ENCODE measurements at places on chromosomes 3 and 15.

- no peak for DNase-seq
Observed at GRCh38 chr15:39075311-39075710, 505.6 kb upstream of the THBS1 start.

DNA sequence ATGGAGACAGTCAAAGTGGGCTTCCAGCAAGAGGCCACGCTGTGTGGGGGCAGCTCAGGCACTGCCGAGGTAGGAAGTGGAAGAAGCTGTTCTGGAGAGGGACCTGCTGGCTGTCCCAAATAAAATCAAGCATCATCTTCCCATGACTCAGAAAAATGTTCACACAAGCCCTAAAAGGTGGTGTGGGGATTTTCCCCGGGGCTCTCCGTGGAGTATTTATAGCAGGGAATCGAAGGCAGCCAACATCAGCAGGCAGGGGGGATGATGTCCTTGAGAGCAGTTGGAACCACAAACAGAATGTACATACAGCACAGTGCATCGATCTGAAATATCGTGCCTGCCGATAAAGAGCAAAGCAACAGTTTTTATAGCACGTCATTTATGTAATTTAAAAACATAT lies 27.6 kb downstream of the PRR23E start:
- DNase-seq = no peak

DNA sequence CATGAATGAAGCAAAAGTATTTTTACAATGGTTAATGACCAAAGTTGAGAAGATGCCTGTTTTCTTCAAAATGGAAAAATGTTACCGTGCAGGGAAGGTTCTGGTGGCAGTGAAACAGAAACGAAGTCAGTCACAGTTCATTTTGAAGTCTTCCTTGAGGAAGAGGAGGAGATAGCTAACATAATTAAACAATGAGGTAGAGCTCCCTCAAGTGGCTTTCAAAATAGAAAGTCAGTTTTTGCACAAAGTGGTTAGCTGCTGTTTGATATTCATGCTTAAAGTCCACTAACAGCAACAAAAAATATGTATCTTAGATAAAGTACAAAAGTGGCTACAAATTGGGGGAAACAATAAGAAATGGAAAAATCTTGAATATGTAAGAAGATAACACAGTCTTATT lies 87.3 kb downstream of the TFG start:
- DNase-seq = no peak

- DNase-seq = no peak
Observed at GRCh38 chr15:75841626-75842025, 1.6 kb upstream of the UBE2Q2 start.

DNA sequence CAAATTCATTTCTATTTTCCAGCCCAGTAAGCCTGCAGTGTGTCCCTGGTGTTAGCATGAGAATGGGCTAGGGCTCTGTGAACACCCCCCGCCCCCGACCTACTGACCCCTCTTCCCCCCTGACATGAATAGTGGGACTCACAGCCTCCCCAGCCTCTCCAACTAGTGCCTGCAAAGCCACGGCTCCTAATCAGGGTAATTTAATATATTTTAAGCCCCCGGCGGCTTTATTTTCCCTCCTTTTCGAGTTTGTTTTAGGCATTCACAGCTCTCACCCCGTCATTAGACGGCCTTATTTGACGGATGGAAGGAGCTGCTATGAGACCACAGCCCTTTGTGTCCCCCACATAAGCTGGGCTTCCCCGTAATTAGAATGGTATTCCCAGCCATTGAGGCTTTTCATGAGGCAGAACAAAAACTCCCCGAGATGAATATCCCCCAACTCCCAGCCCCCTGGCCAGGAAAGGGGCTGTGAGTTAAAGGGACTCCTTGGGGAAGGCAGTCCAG lies 78.3 kb upstream of the POLG start:
- no peak for DNase-seq

DNA sequence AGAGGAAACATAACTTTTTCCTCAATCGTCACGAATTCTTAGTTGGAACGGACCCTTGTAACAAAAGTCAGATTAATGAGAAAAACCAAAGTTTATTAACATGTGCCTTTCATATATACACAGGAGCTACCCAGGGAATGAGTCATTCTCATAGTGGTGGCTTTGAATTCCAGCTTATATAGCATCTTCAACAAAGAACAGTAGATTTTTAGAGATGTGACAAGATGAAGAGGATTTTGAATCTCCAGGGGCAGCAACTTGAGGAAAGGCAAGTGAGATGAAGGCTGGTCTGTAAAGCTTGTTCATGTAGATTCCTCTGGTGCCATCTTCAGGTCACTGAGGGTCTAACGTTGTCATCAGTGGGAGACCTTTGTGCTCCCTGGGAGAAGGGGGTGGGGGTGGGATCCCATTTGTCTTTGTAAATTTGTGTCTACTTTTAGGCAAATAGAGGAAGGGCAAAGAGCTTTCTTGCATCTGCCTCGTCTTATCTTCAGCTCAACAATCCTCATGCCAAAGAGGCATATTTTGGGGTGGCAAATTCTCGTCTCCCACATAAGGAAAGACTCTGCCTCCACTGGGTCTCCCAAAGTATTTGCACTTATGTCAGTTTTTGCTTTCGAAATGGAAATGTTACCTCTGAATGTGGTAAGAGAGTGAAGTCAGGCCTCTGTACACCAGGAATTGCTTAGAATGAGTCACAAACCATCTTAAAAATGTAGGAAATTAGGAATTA lies 29.5 kb downstream of the CLEC3B start:
- DNase-seq = no peak

- DNase-seq = no peak
Observed at GRCh38 chr15:90836296-90836871, 32.0 kb upstream of the FURIN start.

DNA sequence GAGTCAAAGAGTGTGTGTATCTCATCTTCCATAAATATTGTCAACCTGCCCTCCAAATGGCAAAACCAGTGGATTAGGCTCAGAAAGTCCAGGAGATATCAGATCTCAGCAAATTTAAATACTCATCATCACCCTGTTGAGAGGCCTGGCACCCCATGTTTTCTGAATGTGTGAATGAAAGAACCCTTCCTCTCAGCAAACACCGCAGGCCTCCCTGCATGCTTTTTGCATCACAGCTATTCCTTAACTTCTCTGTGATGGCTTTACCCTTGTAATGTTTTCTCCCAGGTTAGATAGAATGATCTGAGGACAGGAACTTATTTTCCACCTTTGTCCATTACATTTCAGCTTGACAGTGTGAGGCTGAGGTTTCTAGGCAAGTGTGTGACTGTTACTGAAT lies 43.6 kb upstream of the NMNAT3 start:
- DNase-seq = no peak

- no peak for DNase-seq
Observed at GRCh38 chr3:160140756-160141155, 84.5 kb upstream of the C3orf80 start.

- no peak for DNase-seq
Observed at GRCh38 chr3:137110392-137110996, 152.7 kb downstream of the IL20RB start.

GRCh38 chr3:30204126-30204525 lies 402.3 kb upstream of the TGFBR2 start:
- no peak for DNase-seq

DNA sequence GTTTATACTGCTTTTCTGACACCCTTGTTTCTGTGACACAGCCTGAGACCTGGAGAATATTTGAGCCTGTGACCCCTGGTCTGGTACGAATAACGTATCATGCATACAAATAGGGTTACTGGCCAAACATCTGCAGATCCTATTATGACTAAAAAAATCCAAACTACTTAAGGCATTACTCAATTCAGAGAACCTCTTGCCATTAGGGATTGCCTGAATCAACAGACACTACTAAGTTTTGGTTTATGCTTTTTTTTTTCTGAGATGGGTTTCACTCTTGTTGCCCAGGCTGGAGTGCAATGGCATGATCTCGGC lies 35.4 kb downstream of the OSBPL10 start:
- DNase-seq = no peak

DNA sequence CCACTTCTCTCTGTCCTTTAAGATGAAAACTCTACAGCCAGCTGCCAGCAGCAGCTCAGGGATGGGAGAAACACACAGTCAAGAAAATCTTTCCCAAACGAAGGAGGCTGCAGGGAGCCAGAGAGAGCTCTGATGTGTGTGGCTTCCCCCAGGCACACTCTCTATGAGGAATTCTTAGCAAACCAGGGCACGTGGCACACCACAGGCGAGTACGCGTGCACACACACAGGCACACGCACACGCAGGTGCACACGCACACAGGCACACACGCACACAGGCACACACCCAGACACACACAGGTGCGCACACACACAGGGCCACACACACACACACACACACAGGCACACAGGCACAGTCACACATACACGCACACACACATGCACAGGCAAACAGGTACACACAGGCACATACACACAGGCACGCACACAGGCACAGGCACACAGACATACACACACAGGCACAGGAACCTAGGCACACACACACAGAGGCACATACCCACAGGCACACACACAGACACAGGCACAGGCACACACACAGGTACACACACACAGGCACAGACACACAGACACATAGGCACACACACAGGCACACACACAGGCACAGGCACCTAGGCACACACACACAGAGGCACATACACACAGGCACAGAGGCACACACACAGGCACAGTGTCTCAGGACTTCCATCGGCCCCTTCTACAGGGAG lies 91.5 kb upstream of the ATP2B2 start:
- no peak for DNase-seq

GRCh38 chr15:63967616-63968015 lies 78.7 kb downstream of the DAPK2 start:
- DNase-seq = no peak

DNA sequence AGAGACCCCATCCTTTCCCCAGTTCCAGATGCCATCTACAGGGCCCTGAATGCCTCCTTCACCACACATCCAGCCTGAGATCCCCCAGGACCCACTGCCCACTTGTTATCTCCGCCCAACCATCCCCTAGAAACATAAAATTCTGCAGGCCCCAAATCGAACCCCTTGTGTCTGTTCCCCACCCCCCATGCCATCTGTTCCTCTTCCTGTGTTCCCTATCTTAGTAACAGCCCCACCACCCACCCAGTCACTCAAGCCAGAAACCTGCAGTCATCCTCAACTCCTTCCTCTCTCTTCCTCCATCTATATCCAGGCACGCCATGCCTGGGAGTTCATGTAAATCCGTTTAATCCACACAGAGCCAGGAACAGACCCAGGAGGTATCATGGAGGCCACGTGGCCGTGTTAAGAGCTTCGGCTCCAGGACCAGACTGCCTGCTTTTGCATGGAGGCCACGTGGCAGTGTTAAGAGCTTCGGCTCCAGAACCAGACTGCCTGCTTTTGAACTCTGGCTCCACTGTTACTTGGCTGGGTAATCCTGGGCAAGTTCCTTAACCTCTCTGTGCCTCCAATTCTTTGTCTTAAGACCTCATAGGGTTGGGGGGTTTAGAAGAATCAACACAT lies 4.8 kb downstream of the CSRNP1 start:
- DNase-seq = no peak

DNA sequence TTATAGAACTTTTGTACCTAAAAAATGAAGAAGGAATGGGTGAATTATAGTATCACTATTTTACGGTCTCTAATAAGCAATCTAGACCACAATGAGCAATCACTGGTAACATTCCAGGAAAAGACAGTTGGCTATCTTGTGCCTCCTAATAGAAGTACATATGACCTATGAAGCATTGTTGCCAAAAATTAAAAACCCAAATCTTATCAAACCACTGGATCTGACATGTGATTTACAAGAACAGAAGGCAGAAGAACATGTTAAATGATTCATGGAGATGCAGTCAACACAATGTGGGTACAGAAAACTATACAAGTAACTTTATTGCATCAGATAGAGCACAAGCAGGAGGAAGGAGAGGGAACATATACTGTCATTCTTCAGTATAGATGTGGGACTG lies 14.5 kb upstream of the HYKK start:
- no peak for DNase-seq

- peak; percentile 66 for DNase-seq
Observed at GRCh38 chr3:39108200-39108710, 775 bp downstream of the TTC21A start.

DNA sequence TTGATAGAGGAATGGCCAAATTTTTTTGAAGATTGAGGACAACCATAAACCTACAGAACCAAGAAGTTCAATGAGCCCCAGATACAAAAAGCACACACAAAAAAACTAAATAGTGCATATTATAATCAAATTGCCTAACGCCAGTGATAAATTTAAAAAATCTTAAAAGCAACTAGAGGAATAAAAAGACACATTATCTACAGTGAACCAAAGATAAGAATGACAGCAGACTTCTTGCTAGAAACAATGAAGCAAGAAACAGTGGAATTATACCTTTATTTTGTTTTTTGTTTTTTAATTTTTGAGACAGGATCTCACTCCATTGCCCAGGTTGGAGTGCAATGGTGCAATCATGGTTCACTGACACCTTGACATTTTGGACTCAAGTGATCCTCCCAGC lies 9.9 kb upstream of the SAMD7 start:
- DNase-seq = no peak

DNA sequence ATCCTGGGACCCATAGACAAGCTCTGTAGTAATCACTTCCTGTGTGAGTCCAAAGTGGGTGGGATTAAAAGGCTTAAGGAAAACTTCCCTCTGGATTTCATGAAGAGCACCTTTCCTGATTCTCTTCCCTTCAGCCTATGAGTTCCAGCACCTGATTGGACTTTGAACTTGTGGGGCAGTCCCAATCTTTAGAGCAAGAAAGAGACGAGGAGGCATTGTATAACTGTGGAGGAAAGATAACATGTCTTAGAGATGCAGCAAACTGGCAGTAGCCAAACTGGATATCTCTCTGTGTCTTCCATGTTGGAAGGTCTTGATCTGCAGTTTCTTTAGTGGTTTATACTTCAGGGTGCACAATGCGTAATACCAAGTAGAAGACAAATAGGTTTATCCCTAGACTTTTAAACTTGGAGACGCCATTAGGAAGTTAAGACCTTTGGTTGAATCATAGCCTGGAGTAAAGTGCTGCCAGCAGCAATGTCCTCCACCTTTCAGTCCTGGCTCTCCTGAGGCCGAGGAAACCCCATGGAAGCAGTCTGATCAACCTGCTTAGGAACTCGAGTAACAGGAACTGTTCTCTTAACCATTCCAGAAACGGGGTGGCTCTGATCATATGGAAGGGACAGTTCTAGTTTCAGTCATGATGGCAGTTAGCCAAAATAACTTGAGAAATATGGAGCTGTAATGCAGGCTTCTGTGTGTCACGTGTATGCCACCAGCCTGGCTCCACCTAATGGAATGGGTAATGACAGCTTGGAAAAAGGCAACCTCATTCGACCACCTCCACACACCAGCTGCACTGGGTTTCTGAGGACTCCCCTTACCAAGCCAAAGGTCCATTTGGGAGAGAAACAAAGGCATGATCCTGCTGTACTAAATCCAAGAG lies 4.7 kb downstream of the EIF1B start:
- DNase-seq = no peak
